ENCODE measurements at places on chromosomes 4 and X.

DNA sequence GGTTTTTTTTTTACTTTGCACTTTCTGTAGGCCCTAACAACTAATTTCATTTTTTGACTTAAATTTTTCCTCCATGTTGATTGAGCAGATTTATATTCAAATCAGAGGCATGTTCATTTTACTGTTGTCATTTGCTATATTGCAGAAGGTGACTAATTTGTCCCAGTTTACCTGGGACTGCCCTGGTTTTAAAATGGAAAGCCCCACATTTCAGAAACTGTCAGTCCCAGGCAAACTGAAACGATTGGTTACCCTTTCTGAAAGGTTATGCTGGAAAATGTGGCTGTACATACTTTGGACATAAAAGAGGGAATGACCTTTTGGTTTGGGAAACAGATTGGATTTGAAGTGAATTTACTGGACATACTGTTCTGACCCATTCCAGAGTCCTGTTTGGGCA lies 160.0 kb downstream of the SPCS3 start:
- no peak for DNase-seq

DNA sequence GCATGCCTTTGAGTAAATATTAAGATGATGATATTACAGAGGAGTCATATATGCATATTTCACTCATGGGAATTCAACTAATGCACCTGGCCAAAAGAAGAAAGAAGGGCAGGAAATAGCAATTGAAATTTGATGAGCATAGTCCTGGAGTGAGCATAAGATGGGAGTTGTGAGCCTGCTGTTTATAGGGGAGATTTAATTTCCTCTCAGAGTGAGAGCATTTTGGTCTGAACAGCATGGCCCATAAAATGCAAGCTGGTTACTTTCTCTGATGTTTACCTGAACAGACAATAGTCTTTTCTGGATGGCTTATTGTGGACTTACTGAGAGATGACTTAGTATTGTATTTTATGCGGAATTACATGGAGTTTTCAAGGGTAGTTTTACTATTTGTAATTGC lies 53.6 kb downstream of the FHIP1A start:
- DNase-seq = no peak

- DNase-seq = no peak
Observed at GRCh38 chrX:121191779-121192178, 144.4 kb downstream of the GLUD2 start.

GRCh38 chrX:10855845-10856244 lies 235.5 kb upstream of the MID1 start:
- no peak for DNase-seq

DNA sequence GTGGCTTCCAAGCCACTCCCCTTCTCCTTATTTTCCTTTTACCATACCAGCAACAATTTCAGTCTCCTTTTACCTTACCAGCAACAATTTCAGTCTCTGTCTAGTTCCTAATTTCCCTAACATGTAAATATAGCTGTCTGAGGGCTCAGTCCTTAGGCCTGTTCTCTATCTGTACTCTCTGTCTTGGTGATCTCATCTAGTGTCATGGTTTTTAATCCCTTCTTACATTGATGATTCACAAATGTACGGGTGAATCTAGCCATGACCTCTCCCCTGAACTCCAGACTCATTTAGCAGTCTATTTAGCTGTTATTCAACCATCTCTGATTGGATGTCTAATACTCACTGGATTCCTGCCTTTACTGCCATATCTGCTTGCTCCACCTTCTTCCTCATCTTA lies 7.2 kb downstream of the IL15 start:
- DNase-seq = no peak

DNA sequence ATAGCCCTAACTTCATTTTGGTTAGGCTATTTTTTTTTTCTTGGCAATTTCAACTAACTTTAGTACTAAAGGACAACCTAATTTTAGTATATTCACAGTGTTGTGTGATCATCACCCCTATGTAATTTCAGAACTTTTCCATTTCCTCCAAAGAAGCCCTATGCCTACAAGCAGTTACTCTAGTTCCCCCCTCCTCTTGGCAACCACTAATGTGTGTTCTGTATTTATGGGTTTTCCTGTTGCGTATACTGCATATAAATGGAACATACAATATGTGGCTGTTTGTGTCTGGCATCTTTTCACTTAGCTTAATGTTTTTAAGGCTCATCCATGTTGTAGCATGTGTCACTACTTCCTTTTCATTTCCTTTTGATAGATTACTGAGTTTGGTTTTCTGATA lies 57.6 kb downstream of the N4BP2 start:
- no peak for DNase-seq

- DNase-seq = no peak
Observed at GRCh38 chrX:40506201-40506985, 74.4 kb upstream of the ATP6AP2 start.
